ENCODE measurements at places on chromosomes 3 and 15.

DNA sequence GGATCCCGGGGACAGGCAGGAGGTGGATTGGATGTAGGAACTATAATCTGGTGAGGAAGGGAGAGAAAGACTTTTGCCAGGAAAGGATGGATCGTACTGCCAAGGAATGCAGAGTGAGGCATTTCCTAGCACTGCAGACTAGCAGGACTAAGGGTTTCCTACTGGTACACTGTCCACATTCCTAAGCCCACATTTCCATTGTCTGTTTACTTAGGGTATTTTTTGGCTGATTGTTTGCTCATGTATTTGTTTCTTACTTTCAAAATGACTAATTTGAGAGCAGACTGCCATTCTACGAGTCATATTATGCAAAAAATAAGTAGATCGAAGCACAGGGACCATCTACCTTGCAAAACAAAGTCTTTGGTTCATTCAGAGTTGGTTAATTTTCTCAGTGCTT is 1029.5 kb upstream of the NR2F2 start:
- DNase-seq, result no peak

DNA sequence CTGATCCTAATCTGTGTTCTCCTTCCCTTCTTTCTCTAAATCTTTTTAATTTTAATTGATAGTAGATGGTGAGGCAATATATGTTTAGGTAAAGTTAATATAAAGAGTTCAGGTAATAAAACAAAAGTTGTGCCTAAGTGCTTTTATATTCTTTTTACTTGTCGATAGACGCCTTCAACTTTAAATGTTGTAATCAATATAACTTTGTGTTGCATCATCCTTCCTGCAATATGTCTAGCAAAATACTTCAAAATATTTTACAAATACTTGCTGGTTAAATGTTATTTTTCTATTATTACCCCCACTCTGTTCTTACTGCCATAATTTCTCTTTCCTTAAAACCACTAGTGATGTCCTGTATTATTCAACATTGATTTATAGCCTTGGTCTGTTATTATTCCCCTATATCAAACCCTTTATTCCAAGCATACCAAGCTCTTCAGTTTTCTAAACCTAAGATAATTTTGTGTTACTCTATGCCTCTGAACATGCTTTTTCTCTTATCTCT is 92.4 kb downstream of the NAALADL2 start:
- DNase-seq, result no peak

- no peak for DNase-seq
Observed at GRCh38 chr15:70853318-70853972, 512 bp downstream of the LARP6 start.

- no peak for DNase-seq
Observed at GRCh38 chr15:69081310-69082004, 67.0 kb downstream of the NOX5 start.

DNA sequence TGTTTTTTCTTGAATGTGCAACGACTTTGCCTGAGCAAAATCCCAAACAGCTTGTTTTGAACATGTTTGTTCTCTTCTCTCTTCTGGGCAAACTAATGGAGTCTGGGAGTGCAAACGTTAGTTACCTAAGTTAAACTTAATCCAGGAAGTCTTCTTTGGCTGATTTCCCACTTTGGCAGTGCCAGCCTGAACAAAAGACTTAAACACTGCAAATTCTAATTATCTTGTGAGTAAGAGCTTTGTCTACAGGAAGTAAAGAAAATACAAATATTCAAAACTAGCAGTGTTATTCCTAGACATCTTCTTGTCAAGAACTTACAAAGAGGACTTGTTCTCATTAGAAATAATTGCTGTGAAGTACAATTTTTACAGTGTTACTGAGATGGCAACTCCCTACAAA is 16.7 kb upstream of the DENND6A start:
- DNase-seq, result no peak

- DNase-seq, result no peak
Observed at GRCh38 chr15:68552344-68552743, 26.4 kb upstream of the CORO2B start.

DNA sequence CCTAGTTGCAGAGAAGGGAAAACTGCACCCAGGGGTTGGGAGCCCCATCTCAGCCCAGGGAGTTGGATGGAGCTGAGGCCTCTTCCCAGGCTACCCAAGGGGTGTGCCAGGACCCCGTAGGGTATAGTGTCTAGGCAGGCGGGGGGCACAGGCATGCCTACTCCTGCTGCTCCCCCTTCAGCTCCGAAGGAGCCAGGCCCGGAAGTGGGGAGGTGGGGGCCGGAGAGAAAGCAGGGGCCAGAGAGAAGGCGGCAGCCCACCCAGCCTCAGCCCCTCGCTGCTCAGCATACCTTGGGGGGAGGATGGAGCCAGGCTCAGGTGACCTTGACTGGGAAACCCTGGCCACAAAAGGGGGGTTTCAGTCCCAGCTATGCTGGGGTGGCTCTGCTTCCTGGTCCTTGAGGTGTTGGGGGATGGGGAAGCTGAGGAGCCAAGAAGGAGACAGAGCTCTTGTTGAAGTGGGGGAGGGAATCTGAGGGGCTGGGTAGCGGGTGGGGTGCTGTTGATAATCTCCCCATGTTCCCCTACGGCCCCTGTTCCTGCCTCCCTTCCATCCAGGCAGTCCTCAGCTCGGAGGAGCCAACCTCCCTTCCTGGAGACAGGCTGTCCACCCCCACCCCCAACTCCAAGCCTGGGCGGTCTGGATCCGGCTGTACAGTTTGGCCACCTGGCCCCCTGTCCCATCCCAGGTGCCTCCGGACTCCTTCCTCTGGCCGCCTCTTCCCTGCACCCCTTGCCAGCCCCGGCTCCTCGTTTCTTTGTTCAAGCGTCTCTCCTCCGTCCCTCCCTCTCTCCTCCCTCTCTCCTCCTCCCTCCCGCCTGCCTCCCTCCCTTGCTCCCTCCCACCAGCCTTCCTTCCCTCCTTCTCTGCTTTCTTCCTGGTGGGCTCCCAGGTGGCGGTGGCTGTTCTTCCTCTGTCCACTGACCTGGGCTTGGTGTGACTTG is 1.7 kb downstream of the SEMA3F start:
- DNase-seq, result no peak

GRCh38 chr15:43911235-43911781 is 84.5 kb downstream of the WDR76 start:
- DNase-seq, result no peak

DNA sequence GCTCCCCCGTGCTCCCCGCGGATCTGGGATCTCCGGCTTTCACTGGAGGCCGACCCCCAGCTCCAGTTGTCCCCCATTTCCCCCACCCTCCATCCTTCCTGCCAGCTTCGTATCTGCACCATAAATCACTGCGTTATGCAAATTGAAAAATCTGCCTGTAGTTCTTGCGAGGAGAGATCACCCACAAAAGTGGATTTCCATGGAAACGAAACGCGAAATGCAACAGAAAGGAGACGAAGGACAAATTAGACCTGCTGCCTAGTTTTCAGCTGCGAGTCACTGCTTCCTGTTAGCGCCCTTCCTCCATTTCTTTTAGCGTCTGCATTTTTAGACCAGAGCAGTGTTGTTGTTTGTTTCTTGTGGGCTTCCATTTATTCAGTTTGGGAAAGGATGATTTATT is 127.1 kb upstream of the ATP10A start:
- no peak for DNase-seq

- no peak for DNase-seq
Observed at GRCh38 chr3:63333815-63334214, 55.7 kb downstream of the SYNPR start.

DNA sequence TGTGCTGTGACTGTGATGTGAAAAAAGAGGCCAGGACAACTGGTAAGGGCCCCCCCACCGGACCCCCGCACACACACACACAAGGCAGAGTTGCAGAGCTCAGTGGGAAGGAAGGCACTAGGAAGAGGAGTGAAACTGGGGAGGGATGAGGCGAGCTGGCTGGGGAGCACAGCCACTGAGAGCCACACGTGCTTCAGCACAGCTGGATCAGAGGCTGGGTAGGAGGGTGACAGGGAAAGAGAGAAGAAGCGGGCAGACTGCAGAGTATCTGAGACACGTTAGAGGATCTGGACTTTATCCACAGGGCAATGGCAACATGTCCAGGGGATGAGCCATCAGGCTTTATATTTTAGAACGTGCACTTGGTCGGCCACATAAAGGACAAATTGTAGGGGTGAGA is 38.0 kb upstream of the TKT start:
- DNase-seq, result no peak

DNA sequence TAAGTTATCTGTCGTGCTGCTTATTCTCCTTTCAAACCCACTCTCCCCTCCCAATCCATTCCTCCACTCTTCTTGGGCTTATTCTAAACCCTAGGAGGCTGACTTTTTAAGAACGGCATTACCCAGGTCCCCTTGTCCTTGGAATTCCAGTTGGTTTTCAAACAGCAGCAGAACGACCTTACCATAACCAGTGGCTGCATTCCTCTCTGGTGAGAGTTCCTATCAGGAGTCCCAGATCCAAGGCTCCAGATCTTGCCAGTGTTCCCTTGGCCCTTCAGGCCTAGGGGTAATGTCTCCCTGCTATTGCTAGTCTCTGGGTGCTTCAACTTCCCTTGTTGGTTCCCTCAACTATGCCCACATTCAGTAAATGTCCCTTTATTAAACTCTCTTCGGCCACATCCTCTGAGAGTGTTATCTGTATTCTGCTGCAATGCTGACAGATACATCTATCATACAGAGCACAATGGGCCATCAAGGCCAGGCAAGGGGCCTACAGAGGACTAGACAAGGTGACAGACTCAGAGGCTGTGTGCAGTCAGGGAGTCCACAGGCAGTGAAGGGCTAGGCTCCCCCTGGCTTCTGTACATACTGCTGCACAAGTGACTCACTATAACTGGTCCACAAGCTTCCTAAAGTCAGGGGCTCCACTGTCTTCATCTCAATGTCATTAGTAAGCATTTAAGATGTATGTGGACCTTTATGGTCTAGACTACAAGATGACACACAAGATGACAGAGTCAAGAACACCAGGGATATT is 10.1 kb downstream of the LYSMD2 start:
- DNase-seq, result no peak

- no peak for DNase-seq
Observed at GRCh38 chr15:83869341-83869740, 215.4 kb downstream of the ADAMTSL3 start.

- no peak for DNase-seq
Observed at GRCh38 chr3:37068031-37068430, 74.7 kb downstream of the MLH1 start.

DNA sequence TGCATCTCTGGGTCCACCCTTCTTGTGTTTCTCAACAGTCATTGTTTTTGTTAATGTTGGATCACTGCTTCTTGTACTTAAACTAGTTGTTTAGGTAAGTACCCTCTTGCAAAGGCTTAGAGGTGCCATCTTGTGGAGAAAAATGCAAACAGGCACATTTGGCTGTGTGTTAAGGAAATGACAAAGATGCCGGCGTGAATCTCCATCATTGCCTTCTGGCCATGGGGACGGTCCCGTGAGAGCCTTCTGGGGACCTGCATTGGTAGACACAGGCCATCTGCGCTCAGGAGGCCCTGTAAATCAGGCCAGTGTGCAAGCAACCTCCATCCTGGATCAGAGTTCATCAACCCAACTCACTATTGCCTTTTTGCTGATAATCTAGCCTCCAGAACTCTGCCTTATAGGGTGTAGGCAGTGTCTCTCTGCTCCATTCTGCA is 158.6 kb upstream of the NR2E3 start:
- DNase-seq, result no peak

- no peak for DNase-seq
Observed at GRCh38 chr15:49718234-49718633, 97.4 kb downstream of the DTWD1 start.

DNA sequence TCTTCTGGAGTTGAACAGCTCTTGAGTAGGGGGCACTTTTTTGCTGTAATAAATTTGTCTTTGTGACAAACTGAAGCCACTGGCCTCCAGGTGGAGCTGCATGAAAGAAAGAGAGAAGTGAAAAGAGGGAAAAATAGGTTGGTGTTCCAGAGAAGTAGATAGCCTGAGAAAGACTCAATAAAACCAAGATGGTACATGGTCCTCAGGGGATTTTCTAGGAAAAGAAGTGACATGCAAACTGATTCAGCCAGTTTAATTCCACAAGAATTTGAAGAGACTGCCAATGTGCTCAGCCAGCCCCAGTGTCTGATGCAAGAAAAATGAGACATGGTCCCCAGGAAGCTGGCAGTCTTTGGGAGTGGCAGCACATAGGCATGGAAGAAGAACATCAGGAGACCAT is 152.7 kb downstream of the CD47 start:
- no peak for DNase-seq

DNA sequence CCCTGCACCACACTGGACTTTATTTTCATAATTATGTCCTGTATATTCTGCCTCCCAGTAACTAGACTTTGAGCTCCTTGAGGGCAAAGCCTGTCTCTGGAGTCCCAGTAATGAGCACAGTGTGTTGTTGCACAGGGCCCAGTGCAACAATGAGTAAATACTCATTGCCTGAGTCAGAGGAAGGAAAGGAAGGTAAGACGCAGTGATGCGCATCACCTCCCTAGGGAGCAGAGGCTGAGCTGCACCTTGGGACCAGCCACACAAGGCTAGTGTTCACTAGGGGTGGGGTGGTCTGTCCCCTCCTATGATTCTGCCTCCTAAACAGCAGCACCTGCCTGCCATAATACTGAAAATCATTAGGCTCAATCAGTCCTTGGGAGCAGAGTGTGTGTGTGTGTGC is 86.6 kb upstream of the ADAMTSL3 start:
- DNase-seq, result no peak

DNA sequence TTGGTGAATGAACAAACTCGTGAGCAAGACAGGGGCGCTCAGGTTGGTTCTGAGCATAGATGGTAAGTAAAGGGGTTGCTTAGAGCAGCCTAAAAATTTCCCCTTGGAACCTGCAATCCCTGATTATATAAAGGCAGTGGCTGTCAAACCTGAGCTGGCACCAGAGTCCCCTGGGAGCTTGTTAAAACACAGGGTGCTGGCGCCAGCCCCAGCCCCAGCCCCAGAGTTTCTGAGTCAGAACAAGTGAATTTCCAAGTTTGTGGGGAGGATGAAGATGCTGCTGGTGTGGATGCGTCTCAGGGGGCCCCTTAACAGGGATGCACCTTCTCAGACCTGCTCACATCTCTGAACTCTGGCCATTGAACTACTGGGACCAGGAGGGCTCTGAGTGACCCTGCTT is 48.2 kb downstream of the FEM1B start:
- no peak for DNase-seq

GRCh38 chr15:84685304-84685703 is 27.3 kb upstream of the NMB start:
- DNase-seq, result no peak

DNA sequence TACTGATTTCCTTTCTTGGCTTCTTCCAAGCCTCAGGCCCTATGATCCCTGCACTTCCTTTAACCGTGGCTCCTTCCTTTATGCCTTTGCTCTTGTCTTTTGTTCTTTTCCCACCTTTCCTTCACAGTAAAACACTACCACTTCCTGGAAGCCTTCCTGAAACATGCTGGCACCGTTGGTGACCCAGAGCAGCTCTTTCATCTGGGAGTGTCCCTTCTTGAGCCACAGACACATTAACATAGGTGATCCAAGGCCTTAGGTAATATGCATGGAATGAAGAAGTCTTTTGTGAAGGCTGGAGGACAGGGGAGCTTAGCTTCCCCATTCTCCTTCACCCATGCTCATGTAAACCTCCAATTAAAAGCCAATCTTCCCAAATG is 39.4 kb downstream of the AMOTL2 start:
- no peak for DNase-seq

DNA sequence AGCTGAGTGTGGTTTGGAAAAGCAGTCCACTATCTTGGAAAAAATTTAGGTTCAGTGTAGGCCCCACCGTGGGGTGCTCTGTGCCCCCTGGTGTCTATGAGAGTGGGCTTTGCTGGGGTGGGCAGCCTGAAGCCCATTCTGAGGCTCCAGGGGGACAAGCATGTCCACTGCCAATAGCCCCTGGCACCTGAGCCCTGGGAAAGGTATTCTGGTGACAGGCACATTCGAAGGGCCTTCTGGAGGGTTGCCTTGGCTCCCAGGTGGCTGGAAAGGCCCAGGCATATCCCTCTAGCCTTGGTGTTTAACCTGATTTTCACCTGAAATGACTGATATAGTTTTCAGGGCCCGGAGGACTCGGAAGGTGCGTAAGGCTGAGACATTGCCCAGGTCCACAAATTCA is 36.1 kb downstream of the SCN5A start:
- no peak for DNase-seq
